Foreskin keratinocyte (primary cell): ENCODE measurements at places on chromosomes 16 and 17.

DNA sequence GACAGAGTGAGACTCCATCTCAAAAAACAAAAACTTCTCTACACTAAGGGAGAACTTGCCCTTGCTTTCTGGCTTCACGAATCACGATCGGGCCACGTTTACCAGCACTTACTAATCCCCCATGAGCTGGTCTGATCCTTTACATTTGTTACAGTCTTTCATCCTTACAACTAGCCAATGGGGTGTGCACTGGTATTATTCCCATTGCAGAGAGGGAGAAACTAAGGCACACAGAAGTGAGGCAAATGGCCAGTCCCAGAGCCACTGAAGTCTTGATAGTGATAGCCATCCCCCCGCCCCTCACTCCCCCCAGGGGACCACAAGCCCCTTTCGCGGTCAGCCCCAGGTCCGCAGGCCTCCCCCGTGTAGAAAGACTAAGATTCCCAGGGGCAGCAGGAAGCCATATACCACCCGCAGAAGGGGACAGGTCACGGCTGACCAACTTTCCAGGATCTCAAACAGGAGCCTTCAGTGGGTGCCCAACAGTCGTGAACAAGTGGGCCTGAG lies 868 bp downstream of the NATD1 start:
- no peak for DNase-seq

GRCh38 chr16:57976331-57976796 lies 5.4 kb upstream of the CNGB1 start:
- no peak for DNase-seq

DNA sequence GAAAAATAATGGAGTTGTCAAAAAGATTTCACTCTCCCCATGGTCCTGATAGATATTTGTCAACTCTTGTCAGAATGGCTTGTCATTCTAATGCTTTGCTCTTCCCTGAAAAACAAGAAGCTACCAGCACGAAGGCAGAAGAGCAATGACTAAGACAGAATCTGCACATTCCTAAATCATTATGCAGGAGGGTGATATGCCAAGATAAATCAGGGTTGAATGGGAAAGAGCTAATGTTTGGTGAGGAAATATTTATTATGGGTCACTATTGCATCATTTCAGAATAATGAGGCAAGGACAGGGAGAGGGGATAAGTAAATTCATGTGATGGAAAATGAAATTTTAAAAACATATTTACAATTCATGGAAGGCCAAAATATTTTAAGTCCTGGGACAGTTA lies 297.5 kb upstream of the XYLT1 start:
- DNase-seq, result peak; percentile 93

DNA sequence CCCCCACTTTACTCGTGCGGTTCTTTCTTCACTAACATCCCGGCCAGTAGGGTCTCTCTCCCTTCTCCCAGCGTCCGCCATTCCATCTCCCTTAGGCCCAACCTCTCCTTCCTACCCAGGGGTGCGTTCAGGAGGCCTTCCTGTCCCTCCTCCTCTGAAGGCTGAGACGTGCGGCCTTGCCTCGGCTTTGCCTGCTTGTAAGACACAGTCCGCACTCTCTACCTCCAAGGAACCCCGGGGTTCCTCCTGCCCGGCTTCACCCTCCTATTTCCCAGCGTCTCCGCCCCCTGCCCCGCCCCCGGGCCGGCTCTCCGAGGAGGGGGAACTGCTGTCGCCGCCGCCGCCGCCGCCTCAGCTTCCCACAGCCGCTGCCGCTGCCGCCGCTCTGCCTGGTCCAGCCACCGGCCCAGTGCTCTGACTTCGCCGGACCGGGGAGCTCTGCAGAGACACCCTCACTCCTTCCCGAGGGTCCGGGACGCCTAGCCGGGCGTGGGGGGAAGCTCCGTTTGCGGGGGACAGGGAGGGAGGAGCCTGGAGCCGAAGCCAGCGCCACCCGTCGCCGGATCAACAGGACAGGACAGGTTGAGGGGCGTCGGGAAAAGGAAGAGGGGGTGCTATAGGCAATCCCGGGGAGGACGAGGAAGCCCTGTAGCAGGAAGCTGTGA lies 1.2 kb upstream of the FGF11 start:
- DNase-seq, result no peak

GRCh38 chr17:49723423-49723822 lies 15.7 kb upstream of the SLC35B1 start:
- DNase-seq, result no peak

DNA sequence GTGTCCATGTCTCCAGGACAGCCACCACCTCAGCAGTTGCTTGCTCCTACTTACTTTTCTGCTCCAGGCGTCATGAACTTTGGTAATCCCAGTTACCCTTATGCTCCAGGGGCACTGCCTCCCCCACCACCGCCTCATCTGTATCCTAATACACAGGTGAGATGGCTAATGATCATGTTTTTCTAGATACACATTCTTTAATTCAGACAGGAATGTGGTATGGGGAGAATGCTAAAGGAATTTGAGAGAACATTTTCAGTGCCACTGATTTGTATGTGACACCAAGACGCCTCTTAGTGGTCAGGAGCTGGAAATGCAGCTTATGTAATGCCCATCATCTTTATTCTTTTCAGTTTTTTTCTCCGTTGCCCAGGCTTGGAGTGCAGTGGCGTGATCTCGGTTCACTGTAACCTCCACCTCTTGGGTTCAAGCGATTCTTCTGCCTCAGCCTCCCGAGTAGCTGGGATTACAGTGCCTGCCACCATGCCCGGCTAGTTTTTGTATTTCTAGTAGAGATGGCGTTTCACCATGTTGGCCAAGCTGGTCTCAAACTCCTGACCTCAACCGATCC lies 8.9 kb upstream of the RAPGEFL1 start:
- DNase-seq, result peak; percentile 32

DNA sequence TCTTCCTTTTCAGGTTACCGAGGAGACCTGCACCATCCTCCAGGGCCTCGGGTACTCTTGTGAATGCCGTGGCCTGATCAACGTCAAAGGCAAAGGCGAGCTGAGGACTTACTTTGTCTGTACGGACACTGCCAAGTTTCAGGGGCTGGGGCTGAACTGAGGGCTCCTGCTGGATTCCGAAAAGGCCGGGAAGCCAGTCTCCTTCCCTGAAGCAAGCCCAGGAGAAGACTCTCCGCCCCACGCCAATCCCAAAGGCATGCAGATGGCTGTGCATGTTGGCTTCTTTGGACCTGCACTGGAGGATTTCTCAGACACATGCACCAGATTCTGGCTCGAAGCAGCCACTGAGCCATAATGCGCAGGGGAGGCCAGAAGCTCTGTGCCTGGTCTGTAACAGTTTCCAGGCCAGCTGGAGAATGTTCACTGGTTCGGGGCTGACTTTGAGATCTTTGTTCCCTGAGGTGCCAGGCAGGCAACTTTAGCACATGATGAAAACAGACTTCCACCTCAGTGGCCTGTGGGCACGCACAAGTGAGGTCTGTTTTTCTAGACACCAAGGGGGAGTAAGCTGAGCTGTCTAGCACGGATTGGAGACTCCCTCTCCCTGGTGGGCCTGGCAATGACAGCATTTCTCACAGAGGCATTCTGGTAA lies 49.1 kb downstream of the ADCY7 start:
- no peak for DNase-seq

DNA sequence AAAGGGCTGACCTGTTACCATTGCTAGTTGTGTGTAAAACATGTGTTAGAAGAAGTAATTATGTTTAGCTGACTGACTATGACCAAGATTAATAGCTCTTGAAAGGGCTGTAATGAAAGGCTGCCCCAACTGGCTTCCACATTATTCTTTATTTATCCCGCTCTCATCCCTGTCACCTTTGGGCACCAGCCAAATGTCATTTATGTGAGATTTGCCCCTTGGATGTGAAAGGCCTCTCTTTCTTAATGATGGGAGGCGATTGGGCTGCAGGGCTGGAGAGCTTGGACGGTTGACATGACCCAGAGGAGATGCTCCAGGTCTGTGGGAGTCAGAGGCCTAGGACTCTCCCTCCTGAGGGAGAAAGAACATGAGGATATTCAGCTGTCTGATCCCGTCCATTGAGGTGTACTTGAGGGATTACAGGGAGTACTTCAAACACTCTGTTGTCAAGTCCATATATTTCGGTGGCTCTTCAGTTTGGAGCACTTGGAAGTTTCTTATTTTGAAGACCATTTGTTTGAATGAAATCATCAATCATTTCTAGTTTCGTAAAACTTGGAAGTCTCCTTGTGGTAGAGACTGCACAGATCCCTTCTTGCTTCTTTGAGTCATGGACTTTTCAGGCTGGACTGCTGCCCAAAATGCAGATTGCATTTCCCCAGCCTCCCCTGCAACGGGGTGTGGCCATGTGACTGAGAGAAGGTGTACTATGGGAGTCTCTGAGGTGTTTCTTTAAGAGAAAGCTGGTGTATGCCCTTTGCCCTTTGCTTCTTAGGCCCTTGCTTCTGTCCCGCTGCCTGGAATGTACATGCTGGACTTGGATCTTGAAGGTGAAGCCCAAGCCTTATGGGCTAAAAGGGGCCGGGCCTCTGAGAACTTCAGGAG lies 51.3 kb downstream of the FTO start:
- peak; percentile 55 for DNase-seq

DNA sequence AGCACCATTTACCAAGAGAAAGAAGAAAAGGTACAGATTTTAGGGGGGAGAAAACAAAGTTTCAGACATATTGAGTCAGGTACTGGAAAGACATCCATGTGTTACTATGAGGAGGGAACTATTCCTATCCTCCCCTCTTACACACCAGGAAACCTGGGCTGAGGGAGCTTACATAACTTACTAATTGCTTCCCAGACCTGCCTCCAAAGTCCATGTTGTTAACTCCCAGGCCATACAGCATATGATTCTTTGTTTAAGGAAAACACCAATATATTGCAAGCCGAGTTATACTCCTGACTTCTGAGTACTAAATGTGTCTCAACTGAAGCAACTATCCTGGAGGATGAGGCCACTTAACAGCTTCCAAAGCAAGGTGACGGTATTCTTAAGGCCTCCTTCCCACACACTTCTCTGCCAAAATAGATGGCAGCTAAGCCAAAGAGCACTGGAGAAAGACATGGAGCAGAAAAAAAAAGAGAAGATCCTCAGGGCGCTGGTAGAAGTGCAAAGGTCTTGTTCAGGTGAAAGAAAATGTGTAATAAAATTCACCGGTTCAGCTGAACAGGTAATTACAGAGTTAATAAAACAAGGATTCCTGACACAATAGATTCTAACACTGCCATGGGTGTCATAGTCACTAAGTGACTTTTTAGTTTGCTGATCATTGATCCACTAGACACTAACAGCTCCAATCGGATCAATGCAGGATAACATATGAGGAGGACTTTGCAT lies 151.1 kb downstream of the SKAP1 start:
- no peak for DNase-seq

- no peak for DNase-seq
Measured at GRCh38 chr16:10128397-10129258, 53.6 kb downstream of the GRIN2A start.

DNA sequence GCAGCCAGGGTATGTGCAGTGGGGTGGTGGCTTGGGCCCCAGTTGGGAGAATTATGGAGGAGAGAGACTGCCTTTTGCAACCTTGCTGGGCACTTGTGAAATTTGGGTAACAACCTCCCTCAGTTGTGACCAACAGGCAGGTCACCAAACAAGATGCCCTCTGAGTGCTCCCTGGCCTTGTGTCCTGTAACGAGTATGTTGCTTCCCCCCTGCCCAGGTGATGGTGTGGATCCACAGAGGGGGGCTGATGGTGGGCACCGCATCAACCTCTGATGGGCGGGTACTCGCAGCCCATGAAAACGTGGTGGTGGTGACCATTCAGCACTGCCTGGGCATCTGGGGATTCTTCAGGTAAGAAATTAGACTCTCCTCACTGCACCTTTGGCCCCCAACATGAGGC lies 74.3 kb downstream of the SLC6A2 start:
- no peak for DNase-seq

DNA sequence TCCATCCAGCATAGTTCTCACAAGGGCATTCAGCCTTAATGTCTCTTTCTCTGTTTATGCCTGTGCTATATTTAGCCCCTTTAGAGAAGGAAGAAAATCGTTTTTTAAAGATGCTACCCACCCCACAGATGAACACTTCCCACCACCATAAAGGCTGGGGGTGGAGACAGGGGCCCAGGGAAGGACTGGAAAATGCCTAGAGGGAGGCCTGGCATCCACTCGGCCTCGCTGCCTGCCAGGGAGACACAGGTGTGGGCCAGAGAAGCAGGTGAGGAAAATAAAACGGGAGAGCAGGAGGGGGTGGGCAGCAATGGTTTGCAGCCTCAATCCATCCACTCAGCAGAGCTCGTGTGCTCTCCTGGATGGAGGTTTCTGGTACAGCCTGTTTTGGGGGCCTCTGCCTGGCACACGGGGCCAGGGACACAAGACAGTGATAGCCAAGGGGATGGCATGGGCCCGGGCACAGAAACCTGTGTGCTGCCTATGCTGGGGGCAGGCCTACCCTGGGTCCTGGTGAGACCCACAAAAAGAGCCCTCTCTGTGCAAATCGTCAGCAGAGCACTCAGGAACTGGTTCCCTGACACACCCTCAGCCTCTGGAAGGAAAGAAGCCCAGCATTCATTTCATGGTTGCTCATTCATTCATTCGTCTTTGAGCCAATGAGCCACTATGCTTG lies 121.4 kb downstream of the C16orf78 start:
- DNase-seq, result no peak

DNA sequence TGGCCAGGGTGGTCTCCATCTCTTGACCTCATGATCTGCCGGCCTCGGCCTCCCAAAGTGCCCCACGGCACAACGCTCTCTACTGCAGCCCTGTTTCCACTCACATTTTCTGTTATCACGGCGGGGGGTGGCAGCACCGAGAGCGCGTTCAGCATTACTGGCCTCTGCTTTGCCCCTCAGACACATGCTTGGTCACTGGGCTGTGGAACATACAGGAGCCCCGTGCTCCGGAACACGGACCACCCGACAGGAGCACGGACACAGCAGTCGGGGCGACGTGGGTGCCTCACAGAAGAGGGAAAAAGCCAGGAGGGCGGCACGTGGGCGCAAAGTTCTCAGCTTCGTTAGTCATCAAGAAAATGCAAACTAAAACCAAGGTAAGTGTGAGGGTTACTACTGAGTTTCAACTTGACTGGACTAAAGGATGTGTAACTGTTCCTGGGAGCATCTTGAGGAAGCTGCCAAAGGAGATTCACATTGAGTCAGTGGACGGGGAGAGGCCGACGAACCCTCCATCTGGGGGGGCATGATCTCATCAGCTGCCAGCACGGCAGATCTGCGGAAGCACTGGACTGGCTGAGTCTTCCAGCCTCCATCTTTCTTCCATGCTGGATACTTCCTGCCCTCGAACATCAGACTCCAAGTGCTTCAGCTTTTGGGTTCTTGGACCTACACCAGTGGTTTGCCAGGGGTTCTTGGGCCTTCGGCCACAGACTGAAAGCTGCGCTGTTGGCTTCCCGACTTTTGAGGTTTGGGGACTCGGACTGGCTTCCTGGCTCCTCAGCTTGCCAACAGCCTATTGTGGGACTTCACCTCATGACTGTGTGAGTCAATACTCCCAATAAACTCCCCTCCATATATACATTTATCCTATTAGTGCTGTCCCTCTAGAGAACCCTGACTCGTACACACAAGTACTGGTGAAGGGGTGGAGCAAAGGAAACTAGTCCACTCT lies 106.8 kb downstream of the ZNF778 start:
- DNase-seq, result no peak

GRCh38 chr16:89047331-89048089 lies 46.1 kb upstream of the ACSF3 start:
- DNase-seq, result no peak
